ENCODE measurements at places on chromosomes 5 and 9.

- DNase-seq = no peak
Measured at GRCh38 chr5:114719268-114719667, 357.4 kb downstream of the KCNN2 start.

DNA sequence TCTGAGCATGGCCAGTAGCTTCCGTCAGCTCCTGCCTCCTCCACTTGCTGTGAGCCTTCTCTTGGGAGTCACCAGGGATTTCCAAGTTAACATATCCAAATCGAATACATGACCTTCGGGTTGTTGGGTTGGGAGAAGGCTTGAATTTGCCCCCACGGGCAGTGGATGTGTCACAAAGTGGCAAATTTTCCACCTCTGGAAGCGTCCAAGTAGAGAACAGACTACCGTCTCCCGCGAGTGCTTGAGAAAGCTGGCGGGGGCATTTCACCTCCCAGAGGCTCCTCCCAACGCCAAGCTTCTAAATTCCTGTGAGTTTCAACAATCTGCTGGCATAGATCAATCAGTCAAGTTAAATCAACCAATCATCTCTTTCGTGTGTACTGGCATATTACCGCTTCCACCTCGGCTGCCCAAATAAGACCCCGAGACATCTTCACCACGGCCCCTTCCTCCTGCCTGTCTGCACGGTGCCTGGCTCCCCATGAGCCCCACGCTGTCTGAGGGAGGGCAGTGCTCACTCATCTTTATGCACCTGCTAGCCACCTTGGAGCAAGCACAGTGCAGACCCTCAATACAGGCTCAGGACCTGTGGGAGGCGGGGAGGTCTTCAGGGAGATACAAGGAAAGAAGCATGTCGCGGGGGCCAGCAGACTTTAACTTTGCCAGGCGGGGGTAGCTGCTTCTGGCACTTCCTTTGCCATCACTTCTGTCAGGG, 79.1 kb downstream of the MRPL36 start:
- no peak for DNase-seq

GRCh38 chr9:130555968-130556367, 23.4 kb upstream of the FUBP3 start:
- DNase-seq = no peak

DNA sequence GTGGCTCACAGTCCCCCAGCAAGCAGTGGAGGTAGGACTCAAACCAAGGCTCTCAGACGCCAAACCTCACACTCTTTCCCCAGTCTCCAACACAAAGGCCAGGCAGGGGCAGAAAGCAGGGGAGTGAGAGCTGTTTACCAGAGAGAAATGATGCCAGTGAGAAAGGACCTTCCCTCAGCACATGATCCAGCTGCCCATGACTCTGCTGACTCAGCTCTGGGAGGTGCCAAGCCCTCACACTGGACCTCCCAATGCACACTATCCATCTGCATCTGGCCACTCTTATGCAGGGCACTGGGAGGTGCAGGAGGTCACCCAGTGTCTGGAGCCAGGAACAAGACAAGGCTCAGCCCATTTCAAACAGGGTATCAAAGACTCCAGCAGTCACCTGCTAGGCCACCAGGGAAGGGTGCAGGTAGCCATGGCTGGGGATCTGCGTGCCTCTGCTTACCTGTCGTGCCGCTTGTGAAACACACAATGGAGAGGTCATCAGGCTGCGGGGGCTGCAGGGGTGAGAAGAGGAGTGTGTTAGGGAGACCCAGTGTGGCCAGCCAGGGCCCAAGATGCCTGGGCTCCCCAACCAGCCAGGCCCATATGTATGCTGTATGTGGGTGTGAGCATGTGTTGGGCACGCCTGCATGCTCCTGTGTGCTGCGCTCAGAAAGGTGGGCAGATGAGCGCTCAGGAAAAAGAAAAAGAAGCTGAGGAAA, 26.3 kb downstream of the ACSL6 start:
- DNase-seq = no peak

DNA sequence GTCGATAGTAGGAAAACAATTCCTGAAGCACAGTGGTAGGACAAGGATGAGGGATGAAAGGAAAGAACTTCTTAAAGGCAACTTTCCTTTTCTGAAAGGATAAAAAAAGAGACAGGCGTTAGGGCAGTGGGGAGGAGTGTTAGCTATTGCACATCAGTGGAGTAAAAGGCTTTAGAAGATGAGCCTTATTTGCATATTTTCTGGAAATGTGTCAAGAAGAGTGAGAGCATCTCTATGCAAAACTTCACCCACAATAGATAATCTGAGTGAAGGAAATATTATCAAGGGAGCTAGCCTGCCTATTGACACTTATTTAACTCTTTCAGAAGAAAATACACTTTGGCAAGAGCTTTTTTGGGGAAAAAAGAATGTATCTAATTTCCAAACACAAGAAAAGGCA, 151.6 kb downstream of the MACIR start:
- DNase-seq = no peak

DNA sequence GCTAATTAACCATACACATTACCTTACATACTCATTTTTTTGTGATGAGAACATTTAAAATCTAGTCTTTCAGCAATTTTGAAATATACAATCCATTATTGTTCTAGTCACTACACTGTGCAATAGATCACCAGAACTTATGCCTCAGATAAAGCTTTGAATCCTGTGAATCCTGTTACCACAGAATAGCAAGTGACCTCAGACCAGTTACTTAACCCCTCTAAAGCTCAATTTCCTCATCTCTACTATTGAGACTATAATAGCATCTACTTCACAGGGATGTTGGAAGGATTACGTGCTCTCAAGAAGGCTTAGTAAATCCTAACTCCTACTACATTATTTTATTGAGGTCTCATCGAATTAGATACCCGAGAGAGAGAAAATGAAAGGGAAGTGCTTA, 60.2 kb upstream of the PIP5K1B start:
- DNase-seq = no peak

DNA sequence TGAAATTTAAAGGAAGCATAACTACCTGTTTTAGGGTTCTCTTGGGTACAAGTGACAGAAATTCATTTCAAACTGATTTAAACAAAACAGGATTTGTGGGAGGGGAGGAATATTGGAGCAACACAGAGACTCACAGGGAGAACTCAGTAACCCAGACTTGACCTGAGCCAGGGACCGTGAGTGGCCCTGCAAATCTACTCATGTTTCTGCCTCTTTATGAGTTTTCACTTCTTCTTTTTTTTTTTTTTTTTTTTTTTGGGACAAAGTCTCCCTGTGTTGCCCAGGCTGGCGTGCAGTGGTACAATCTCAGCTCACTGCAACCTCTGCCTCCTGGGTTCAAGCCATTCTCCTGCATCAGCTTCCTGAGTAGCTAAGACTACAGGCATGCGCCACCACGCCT, 405.6 kb upstream of the ZNF608 start:
- DNase-seq = no peak

GRCh38 chr5:154202379-154203260, 12.1 kb downstream of the GALNT10 start:
- peak; percentile 58 for DNase-seq

GRCh38 chr9:124553738-124554137, 46.5 kb upstream of the NR5A1 start:
- DNase-seq = no peak

- DNase-seq = no peak
Measured at GRCh38 chr5:57711471-57711870, 228.9 kb upstream of the ACTBL2 start.

GRCh38 chr5:27316271-27316650, 277.9 kb upstream of the CDH9 start:
- no peak for DNase-seq

- peak; percentile 82 for DNase-seq
Measured at GRCh38 chr9:33225319-33226147, 14.4 kb upstream of the SPINK4 start.

GRCh38 chr9:126221480-126221879, 105.1 kb upstream of the MVB12B start:
- no peak for DNase-seq

- DNase-seq = no peak
Measured at GRCh38 chr5:136090319-136090718, 42.3 kb upstream of the SMAD5 start.

DNA sequence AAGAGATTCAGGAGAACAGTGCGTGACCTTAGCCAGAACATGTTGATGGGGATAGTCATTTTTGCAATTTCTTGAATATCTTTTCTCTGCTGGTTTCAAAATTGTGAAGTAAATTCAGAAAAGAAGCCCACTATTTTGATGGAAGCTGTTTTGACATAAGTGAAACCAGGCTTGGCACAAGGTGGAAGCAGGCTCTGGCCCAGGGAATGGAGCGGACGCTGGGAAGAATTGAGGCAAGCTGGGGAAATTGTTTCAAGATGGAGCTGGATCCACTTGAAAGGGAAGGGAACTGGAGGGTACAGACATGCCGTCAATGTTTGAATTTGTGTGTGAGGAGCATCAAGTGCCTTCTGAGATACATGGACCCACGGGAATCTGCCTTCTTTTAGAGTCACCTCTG, 207.2 kb downstream of the GOLPH3 start:
- no peak for DNase-seq

GRCh38 chr5:81878333-81878732, 93.5 kb upstream of the ATG10 start:
- DNase-seq = no peak

- no peak for DNase-seq
Measured at GRCh38 chr5:72561148-72561972, 54.1 kb upstream of the ZNF366 start.

DNA sequence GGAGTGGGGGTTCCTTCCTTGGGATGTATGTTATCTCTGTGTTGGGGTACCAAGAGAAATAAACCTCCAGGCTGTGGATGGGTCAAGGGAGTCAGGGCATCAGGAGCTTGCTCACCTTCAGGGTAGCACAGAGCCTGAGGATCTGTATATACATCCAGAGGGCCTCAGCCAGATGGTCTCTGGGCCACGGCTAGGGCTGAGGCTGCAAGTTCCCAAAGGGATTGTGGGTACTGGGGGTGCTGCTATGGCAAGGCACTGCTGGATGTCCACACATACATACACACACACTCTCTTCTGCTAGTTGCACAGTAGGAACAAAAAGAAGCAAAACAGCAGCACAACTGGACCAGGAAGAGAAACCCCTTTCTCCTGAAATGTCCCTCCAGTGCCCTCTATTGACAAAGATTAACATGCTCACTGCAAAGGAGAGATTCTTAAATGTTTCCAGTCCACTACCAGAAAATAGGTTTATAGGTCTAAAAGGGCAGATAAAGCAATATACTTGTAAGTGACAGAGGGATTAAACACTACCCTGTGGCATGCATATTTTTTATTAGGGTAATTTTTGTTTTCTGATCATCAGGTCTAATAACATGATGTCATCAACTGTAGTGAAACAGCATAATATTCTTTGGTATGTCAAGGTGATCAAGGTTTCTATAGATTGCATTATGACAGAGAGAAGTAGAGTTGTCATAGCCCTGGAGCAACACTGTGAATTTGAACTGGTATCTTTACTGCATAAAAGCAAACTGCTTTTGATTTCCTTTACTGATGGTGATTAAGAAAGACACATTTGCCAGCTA, 56.3 kb upstream of the KCNN2 start:
- DNase-seq = no peak

- DNase-seq = no peak
Measured at GRCh38 chr5:67249590-67249895, 52.9 kb upstream of the CD180 start.

DNA sequence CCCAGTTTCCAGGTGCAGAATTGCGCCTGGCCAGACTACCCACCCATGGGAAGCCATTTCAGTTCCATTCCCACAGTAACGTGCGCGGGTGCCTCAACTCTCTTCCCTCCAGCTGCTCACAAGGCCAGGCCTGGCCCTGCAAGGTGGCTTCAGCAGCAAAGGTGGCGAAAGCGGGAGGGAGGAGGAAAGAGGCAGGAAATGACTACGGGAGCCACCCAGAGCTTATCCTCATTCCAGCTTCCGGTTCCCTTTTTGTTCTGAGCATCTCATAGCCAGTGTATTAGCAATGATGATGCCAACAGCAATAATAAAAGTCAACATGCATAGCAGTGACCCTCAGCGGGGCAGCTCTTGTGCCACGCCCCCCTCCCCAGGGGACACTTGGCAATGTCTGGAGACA, 101.5 kb upstream of the BOD1 start:
- no peak for DNase-seq

DNA sequence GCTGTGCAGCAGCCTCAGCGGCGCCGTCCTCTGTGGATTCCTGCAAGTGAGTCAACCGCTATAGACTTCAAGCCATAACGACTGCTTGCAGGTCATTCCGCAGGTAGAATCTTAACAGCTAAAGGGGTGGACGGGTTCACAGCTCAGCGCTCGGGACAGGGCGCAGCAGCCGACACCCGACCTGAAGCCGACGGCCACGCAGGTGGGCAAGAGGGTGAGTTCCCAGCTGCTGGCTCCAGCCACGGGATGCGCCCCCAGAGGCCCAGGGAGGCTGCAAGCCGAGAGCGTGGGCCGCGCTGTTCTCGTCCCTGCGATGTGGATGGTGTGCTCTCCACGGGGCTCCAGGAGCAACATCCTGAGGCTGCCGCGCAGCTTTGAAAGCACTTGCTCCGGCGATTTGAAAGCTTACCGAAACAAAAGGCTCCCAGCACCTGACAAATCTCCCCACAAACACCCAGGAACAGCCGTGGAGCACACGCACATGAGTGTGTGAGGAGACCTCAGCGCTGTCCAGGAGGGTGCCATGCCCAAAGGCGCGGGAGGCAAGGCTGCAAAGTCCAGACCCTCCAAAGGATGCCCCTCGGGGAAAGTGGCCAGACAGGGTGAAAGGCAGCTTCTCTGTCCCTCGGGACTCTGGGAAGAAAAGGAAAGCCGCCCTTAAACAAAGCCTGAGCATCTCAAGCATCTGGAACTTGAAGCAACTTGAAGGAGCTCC, 48.7 kb downstream of the EXD3 start:
- DNase-seq = no peak

- no peak for DNase-seq
Measured at GRCh38 chr5:96481009-96481786, 48.1 kb upstream of the PCSK1 start.

- no peak for DNase-seq
Measured at GRCh38 chr9:137054932-137055384, 1.1 kb upstream of the ENTPD2 start.

DNA sequence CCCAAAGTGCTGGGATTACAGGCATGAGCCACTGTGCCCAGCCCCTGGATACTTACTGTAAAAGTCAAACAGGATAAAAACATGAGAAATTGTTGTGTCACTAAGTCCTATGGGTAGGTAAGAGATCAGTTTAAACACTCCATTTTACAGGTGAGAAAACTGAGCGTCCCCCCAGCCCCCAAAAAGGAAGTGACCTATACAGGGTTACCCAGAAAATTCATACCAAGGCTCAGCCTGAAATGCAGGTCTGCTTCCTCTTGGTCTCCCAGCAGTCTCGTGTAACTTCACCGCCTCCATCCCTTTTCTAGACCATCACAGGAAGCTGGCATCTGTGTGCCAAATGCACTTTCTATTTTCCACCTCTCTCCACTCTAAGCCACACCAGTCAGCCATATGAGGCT, 57.2 kb downstream of the TMOD1 start:
- no peak for DNase-seq

DNA sequence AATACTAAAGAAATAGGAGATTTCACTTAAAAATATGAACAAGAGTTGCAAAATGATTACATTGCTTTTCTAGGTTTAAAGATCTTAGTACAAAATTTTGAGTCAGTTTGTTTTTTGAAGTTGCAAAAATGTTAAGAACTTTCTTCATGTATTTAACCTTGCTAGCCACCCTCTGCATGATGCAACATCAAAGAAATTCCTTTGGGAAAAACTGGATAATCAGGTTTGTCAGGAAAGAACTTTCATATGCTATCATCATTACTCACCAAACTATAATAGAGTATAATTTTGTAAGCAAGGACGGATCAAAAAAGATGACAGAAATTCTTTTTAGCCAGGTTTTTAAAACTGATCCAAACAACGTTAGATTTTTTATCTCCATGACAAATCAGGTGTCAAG, 116.9 kb upstream of the MRPS30 start:
- no peak for DNase-seq
